H54 (cell line): ENCODE measurements at places on chromosomes 1 and 21.

DNA sequence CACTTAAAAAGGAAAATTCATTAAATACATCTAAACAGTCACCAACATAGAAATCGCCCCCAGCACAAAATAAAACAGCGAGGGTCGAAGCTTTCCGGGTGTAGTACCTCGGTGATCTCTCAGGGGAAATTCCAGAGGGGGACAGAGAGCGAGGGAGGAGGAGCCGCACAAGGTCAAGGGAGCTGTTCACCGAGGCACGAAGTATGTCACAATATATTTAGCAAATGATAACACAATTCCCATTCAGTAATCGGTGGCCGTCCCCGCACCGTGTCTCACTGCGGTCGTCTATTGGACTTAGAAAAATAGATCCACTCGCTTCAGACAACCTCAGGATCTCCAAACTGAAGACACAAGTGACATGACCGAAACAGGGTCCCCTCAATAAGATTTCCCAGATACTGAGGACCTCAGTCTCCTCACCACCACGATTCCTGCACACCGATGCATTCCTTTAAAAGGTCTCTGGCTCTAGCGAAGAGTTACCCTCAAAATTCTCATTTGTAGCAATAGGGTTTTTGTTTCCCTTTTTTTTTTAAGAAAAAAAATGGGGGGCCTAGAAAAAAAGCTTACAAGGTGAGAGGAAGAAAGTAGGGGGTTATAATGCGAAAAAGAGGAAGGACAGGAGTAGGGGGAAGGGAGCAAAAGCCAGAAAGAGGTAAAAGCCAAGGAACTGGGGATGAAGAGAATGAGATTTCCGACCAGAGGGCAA, 1.1 kb downstream of the LPGAT1 start:
- DNase-seq = no peak

- no peak for DNase-seq
These were observed 143.2 kb downstream of the CLEC20A start for GRCh38 chr1:178353524-178353923.

GRCh38 chr1:89001510-89001909, 9.1 kb upstream of the KYAT3 start:
- DNase-seq = no peak

DNA sequence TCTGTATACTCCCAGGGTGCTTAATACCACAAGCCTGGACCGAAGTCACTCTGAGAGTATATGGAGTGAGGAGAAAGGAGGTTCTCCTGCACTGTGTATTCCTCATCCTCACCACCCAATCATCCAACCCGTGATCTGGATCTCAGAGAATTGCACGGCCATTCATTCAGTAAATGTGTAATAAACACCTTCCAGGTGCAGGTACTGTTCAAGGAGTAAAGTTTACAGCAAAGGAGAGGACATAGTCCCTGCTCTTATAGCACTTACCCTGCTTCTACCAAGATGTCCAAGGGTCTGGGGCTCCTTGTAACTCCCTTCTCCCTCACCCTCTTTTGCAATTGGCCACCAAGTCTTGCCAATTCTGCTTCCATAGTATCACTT, 139.2 kb upstream of the JUN start:
- no peak for DNase-seq
